ENCODE measurements at places on chromosomes 2 and 18.

DNA sequence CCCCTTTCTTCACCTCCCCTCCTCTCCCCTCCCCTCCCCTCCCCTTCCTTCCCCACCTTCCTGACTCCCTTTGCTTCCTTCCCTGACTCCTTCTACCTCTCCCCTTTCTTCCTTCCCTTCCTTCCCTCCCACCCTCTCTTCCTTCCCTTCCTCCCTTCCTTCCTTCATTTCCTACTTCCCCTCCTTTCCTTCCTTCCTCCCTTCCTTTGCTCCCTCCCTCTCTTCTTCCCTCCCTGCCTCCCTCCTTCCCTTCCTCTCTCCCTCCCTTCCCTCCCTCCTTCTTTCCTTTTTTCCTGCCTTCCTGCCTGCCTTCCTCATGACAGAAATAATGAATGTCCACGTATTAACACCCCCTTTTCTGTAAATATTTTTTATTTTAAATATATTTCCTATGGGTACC, 260.2 kb downstream of the ZNF407 start:
- DNase-seq = no peak

DNA sequence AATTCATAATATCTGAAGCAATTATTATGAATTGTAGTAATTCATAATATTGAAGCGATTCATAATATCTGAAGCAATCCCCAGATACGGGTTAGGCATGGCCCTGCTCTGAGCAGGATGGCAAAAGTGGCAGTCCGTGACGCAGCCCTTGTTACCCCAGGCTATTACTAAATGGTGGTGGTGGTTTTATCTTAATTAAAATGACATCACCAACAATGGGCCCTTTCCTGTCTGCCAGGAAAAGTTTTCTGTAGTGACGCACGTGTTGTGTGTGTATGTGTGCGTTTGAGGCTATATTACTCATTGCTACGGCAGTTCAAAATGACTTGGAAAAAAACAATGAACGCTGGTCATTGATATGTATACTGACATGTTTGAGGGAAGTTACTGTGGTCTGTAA, 10.6 kb upstream of the MOCOS start:
- DNase-seq = peak; percentile 50

- peak; percentile 29 for DNase-seq
These were observed 354.6 kb upstream of the RAB12 start for GRCh38 chr18:8254654-8255053.

DNA sequence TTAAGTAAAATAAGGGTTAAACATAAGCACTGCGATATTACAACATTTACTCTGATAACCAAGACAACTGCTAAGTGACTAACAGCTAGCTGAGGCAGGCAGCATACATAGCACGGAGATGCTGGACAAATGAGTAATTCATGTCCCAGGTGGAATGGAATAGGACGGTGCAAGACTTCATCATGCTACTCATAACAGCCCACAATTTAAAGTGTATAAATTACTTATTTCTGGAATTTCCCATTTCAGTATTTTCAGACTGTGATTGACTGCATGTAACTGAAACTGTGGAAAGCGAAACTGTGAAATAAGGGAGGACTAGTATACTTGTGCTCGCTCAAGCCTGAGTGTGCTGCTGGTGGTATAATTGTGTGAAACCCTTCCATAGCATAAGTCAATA, 12.9 kb downstream of the IER3IP1 start:
- peak; percentile 44 for DNase-seq

GRCh38 chr2:99490623-99491461, 1.0 kb upstream of the REV1 start:
- no peak for DNase-seq

GRCh38 chr2:176297067-176297466, 27.8 kb downstream of the MTX2 start:
- peak; percentile 4 for DNase-seq

DNA sequence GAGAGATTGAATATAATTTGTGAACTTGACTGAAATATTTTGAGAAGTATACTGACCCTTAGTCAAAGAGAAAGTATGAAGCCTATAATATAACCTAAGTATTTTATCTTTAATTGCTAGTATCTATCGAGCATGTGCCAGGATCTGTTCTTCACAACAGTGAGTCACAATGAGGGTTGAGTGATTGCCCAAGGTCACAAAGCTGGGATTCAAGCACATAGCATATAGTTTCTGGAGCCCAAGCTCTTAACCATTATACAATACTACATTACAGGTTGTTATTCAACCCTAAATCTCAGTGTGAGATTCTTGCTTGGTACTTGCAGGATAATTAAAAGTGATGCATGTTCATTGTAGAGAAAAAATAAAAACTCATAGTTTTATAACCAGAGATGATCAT, 97.2 kb downstream of the RAB3GAP1 start:
- DNase-seq = peak; percentile 57
